ENCODE measurements at places on chromosomes 16 and 17. TPM values are rescaled to one million over a fixed set of nuclear protein-coding genes. Genes with fewer than 3 reads are reported as not detected.

Gene VPS9D1
- polyA plus RNA-seq = 5.9 TPM

Gene GPR139
- not detected for polyA plus RNA-seq

Gene PERCC1
- 0.24 TPM for polyA plus RNA-seq

Gene SNX20
- polyA plus RNA-seq = 1.8 TPM

Gene FZD2
- 0.45 TPM for polyA plus RNA-seq

Gene CCL4L2
- 2.1 TPM for polyA plus RNA-seq

All from adipose tissue (tissue), 3 donors.